ENCODE measurements at places on chromosomes 12 and 14.

DNA sequence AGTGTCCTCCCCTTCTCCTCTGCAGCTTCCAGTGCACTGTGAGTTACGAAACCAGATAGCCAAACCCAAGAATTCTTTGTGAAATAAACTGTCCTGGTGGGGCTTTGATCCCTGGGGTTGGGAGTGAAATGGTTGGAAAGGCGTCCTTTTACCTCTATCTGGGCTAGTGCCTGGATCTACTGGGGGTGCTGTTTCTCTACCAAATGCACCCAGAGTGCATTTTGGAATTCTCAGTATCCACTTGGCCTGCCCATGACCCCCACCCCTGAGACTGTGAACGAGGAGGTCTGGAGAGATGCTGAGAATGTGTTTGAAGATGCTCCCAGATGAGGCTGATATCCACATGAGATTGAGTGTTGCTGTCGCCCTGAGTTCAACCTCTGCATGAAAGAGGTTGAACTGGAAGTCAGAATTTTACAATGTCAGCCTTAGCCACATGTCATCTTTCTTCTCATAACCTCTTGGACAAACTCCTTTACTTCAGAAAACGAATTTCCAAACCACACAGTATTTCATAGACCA, 87.1 kb upstream of the CLMN start:
- DNase-seq, result no peak

- no peak for DNase-seq
Measured at GRCh38 chr12:60930151-60930550, 1330.1 kb upstream of the USP15 start.

- DNase-seq, result no peak
Measured at GRCh38 chr14:65581799-65582198, 169.3 kb downstream of the FUT8 start.

GRCh38 chr14:90381011-90381786, 15.6 kb upstream of the CALM1 start:
- DNase-seq, result no peak

- no peak for DNase-seq
Measured at GRCh38 chr12:79964100-79964627, 29.3 kb upstream of the PPP1R12A start.
